ENCODE measurements at places on chromosomes 6 and 20. TPM values are rescaled to one million over a fixed set of nuclear protein-coding genes. Genes with fewer than 3 reads are reported as not detected.

GRCh38 chr6:128508588-128509296 is 11.7 kb downstream of the PTPRK start:
- DNase-seq: peak; percentile 95

DNA sequence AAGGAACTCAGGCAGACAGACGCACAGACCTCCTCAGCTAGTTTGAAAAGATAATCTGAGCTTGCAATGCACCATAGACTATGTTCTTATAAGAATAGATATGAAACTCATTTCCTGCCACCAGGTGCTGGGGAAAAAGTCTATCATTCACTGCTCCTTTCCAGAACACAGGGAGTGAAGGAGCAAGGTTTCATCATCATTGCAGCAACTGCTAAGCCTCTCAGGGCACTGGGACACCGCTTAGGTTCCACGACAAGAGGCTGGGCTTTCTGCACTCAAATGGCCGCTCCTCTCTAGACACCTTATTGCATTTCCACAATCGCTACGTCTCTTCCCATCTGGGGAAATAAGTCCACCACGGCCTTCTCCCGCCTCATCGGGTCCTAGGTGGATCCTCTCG is 418.5 kb upstream of the JARID2 start:
- no peak for DNase-seq

DNA sequence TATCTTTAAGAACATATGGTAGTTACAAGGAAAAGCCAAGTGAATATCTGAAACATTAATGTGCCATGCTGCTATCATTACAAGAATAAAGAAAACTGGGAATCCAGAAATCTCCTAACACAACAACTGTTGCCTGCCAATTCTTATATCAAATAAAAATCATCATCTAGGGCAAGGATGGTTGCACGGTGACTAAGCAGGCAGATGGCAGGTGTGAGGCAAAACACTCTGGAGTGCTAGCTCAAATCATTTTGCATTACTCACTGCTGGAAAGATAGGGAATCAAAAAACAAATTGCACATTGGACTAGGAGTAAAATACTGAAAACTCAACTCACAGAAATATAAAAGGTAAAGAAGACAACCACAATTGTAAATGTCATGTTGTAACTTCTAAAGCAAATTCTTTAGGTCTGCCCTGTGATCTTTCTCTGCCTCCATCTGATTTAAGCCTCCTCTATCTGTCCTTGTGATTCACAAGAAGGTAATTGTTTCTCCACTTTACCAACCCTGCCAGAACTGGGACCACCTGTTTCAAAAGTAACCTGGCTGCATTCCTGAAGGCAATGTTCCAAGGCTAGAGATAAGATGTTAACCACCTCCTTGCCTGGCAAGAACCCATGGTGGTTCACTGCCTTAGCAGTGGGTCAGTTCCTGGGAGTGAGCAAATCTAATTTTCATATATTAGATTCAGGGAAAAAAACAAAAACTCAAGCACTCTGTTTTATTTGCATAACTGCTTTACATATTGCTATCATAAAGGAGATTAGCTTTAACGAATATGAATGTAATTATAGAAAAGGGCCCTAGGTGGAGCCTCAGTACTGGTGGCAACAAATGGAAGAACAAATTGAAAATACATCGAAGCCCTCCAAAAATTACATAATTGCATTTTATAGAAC is 33.1 kb upstream of the LCA5 start:
- peak; percentile 72 for DNase-seq

- DNase-seq: no peak
Measured at GRCh38 chr6:113833537-113833936, 23.6 kb upstream of the MARCKS start.

GRCh38 chr6:27332692-27333641 is 20.9 kb upstream of the POM121L2 start:
- DNase-seq: peak; percentile 41

DNA sequence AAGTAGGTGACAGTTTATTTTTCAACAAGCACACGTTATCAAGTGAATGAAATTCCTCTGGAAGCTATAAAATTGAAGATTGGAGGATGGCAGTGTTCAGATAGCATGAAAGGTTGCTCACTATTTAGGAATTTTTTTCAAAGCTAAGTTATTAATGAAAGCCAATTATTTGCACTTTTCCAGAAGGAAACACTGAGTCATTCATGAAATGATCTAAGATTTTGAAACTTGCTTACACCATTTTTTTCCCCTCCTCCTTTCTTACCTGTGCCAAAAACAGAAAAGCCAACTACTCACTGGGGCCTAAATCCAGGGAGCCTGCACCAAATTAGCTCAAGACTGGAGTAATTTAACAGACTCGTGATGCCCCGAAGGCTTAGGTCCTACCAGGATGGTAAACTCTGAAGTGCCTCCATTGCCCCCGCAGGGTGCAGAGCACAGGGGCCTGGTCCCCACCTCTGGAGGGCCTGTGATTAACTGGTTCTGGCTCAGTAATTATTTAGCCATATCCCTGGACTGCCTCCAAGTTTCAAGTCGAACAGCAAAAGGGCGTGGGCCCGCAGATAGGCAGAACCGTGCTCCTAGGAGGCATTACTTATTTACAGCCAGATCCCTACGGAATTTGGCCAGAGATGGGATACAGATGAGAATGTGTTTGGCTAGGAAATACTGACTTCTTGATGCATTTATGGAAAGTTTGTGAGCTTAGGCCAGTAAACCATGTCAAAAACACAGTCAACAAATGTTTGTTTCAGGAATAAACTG is 28.0 kb upstream of the ZNF217 start:
- peak; percentile 83 for DNase-seq

GRCh38 chr20:35669681-35670080 is 5.0 kb upstream of the CPNE1 start:
- no peak for DNase-seq

- DNase-seq: no peak
Measured at GRCh38 chr6:74366634-74367033, 670.6 kb downstream of the CD109 start.

DNA sequence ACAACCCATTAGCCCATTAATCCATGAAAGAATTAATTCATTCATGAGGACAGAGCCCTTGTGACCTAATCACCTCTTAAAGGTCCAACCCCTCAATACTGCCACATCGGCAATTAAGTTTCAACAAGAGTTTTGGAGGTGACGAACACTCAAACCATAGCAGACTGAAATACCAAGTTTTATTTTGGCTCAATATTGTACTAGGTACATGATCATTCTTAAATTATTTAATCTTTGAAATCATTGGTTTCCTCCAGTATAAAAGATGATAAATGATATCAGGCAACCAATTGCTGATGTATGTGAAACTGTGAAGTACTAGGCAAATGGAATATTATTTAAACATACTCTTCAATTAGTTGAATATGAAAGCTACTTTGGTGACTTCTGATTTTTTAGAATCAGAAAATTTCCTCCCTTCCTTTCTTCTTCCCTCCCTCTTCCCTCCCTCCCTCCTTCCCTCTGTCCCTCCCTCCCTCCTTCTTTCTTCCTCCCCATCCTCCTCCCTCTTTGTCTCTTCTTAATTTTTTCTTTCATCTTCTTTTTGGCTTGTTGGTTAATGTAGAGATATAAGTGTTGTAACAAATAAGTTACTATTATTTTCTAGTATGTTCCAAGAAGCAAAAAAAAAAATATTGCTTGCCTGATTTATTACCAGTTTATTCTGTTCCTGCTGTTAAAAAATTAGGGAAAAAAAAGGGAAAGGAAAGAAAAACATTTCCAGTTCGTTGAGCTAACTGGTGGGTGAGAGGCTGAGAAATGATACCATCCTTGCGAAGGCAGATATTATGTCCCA is 233.9 kb upstream of the ZNF217 start:
- DNase-seq: no peak

The OTOR gene
- total RNA-seq: not detected

The CAPN11 gene
- total RNA-seq: 2.2 TPM

The PCSK2 gene
- not detected for total RNA-seq

The TRAPPC3L gene
- 0.17 TPM for total RNA-seq
